ENCODE measurements at places on chromosomes 1 and 21.

DNA sequence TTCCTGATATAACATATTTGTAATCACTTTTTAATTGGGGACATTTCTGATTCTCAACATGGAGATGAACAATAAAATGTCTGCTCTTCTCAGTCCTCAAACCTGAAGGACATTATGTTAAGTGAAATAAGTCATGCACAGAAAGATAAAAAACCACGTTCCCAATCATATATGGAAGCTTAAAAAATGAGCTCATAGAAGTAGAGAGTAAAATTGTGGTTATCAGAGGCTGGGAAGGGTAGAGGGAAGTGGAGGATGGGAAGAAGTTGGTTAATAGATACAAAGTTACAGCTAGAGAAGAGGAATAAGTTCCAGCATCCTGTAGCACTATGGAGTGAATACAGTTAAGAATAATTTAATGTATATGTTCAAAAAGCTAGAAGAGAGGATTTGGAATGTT is 1.5 kb upstream of the CD48 start:
- no peak for DNase-seq

DNA sequence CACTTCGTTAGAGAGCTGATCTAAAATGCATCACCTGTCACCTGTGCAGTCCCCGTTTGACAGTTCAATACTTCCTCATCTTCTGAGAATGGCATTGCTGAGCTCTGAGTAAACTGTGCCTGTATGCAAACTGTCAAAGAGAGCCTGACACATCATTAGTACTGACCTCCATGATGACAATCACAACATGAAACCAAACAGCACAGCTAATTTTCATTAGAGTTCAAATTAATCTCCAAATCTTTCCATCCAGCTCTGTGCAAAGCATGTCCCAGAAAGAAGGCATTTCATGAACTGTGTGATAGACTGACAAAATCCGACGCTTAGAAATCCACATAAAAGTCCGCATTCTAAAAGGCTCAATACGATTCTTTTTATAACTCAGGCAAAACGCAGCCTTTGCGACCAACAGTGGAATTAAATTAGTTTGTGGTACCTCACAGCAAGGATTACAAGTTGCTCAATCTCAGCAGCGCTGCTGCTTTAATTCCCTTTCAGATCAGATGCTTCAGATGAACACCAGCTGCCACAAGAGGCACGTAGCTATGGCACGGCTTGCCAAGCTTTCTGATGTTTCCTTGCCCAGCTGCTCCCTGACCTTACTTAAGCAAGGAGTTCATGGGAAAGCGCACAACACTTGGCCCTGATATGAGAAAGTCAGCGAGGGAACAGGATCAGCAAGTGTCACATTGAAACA is 765.5 kb upstream of the PRMT6 start:
- DNase-seq, result no peak

DNA sequence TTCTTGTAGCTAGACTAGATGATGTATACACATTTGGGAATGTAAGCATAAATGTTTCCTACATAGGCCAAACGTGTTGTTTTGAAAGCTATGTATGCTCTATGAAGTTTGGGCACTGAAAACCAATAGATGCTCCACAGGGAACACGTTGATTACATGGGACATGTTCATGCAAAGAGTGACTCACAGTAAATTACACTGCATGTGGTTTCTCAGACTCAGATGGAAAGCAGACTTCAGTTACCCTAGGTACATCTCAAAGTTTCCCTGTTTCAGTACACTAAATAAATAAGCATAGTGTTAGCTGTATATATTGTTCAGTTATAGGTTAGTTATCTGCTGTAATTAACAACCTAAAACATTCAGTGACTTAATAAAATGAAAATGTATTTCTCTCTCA is 301.9 kb upstream of the RUNX1 start:
- no peak for DNase-seq

- DNase-seq, result no peak
Measured at GRCh38 chr21:44569861-44570517, 3.5 kb upstream of the KRTAP10-4 start.

DNA sequence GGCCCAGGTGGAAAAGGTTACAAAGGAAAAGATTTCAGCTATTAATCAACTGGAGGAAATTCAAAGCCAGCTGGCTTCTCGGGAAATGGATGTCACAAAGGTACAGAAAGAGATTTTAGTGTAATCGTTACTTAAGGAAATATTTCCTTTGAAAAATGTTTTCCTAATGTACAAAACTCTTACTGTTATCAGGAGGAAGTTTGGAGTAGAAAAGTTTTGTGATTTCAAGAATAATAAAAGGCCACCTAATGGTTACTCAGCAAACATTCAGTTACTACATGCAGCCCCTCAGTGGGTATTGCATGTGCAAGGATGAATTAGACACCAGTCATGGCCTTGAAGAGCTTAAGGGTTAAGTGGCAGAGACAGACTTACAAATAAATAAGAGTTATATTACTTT is 85.2 kb downstream of the SDCCAG8 start:
- DNase-seq, result no peak

GRCh38 chr1:8980656-8981055 is 35.0 kb downstream of the CA6 start:
- no peak for DNase-seq

- DNase-seq, result no peak
Measured at GRCh38 chr1:119516680-119517079, 9.7 kb downstream of the HSD3B1 start.

DNA sequence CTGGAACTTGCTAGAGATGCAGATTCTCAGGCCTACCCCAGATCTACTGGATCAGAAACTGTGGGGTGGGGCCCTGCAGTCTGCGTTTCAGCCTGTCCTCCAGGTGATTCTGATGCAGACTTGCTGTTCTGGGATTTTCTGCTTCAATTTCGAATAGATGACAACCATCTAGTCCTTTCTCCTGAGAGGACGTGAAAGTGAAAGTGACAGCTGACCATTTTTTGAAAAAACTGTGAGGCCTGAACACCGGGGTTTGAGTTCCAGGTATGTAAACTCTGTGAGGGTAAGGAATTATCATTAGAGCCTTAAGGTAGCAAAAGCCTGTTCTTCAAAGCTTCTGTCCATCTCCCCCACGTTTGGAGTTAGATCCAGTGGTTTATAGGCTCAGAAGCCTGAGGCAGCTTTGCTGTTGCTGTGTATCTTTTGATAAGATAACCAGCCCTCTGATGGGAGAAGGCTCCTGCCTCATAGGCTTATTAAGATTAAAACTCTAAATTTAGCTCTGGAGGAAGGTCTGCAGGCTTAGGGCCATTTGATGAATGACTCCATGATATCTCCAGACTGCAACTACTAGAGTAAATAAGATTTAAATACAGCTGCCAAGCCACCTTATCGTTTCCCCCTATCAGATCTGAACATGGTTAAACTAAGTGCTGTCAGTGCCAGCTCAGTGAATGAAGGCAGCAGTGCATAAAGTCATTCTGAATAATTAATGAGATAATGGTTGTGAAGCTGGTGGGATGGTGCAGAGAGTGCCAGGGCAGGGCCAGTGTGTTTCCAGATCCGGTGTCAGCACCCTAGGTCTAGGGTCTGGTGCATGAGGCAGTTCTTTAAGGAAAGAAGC is 335.2 kb downstream of the HHAT start:
- DNase-seq, result no peak

Measured in activated naive CD8-positive, alpha-beta T cell treated with anti-CD3 and anti-CD28 coated beads, Interleukin-2, amount 50 U/mL, for 24 hours (primary cell).